ENCODE measurements at places on chromosomes 5 and 9.

DNA sequence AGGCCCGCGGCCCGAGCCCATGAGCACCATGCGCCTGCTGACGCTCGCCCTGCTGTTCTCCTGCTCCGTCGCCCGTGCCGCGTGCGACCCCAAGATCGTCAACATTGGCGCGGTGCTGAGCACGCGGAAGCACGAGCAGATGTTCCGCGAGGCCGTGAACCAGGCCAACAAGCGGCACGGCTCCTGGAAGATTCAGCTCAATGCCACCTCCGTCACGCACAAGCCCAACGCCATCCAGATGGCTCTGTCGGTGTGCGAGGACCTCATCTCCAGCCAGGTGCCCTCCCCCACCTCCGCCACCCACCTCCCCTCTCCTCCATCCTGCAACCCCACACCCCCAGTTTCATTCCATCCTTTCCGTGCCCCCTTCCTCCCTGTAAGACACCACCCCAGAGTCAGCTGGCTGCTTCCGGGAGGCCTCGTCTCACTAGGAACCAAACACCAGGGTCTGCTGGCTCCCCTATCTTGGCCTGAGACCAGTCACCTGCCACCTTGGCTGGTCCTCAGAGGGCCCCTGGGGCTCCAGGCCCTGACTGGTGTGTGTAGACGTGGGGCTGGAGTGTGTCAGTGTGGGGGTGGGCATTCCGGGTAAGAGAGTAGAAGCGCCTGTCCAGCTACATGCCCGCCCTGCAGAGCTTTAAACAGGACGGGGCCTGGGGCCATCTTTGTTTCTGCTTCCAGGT is 655 bp downstream of the GRIN1 start:
- no peak for DNase-seq

DNA sequence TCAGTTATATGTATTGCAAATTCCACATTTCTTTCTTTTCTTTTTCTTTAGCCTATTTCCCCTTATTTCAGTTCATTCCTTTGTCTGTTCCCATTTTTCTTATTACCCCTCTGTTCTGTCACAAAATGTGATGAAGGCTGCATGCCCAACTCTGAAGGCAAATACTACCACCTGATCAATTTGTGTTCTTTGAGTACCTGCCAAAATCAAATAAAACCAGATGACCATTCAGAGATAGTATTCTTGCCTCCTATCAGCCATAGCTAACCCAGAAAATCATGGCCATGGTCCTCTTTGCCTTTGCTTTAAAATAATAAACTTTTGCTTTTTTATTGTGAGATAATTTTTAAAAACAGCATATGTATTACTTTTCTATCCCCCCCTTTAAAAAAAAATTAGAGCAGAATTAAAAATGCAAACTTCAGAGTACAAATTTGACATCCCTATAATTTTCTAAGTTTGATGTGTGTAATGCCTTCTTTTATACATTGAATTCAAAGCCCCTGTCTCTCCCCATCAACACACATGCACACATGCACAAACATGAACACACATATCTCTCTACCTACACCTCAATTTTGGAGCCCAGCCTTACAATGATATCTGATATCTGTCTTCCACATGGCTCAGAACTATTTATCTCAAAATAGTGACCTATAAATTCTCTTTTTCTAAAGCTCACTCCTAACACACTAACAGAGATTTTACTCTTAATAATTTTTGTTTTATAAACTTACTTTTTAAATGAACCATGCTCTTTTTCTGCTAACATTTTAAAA is 3.5 kb downstream of the RFESD start:
- DNase-seq = no peak

- no peak for DNase-seq
Measured at GRCh38 chr9:94867281-94867841, 140.9 kb downstream of the AOPEP start.

DNA sequence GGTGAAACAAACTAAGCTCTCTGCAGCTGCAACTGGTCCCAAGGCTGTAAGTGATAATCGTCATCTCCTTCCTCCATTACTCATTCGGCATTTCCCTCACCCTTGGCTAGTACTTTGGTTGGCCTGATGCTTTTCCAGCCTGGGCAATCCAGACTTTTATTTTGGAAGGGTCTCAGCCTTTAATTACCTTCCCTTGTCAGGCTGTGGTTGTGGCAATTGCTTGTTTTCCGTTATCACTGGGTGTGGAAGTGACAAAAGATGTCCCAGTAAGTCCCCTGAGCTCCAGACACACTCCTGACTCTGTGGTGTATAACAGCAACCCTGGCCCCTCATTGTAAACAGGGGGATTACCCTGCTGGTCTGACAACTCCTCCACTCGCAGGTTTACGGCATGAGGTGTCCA is 6.3 kb upstream of the FAF2 start:
- DNase-seq = no peak

- DNase-seq = no peak
Measured at GRCh38 chr9:73613092-73613701, 461.5 kb downstream of the ANXA1 start.

- no peak for DNase-seq
Measured at GRCh38 chr5:176132471-176133288, 105.5 kb upstream of the SIMC1 start.

Measured in stimulated activated CD8-positive, alpha-beta memory T cell treated with anti-CD3 and anti-CD28 coated beads, Interleukin-2, amount 100 ng/mL, for 48 hours (primary cell).